ENCODE measurements at places on chromosomes 11 and 22.
A peak's percentile ranks its signal among the peaks of the same experiment; 100 is the strongest.

DNA sequence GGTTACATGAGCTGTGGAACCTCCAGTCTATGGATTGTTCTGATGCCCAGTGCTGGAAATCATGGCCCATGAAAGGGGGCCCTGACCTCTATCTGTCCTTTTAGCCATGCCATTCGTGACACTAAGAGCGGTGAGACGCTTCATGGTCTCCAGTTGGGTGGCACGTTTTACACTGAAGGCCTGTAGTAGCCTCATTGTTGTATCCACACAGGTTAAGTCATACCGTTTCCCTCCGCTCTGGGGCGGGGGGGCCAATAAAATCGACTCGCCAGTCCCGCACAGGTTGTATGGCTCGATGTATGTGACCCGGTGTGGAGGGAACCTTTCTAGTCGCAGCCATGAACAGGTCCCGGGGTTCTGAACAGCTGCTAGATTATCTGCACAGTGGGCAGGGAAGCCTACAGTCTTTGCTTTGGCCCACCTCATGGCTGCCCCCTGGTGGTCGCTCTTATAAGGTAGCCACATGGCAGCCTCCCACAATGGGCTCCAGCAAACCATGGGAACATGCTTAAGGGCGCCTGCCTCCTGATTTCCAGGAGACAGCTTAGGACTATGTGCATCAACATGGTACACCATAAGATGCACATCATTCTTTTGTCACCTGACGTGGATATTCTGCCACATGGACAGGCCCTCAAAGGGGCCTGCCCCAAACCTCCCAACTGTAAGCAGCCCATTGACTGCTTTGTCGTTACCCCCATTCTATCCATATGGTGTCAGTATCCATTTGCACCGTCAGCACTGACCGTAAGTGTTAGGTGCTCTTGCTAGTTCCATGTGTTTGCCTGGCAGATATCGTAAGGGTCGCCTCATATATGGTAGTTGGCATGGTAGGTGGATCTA lies 19.7 kb upstream of the APOL3 start:
- peak; percentile 91 for DNase-seq

DNA sequence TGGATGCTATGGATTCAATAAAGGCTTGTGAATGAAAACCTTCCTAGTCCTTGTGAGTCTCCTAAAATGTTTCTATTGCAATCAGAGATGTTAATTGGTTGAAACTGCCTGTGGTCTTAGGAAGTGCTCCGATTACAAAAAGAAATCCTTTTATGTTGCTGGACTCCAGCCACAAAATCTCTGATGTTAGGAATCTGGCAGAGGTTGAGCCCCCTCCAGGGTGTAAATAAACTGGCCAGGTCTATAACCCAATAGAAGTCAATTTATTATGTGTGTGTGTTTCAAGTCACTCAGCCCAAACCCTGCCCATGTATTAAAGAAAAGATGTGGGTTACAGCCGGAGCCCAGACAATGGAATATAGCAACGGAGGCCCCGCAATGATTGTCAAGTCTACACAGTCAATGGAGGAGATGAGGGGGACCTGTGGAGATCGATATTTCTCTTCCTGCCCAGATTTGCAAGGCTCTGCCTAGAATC lies 218.1 kb upstream of the SORL1-AS1 start:
- DNase-seq, result no peak

DNA sequence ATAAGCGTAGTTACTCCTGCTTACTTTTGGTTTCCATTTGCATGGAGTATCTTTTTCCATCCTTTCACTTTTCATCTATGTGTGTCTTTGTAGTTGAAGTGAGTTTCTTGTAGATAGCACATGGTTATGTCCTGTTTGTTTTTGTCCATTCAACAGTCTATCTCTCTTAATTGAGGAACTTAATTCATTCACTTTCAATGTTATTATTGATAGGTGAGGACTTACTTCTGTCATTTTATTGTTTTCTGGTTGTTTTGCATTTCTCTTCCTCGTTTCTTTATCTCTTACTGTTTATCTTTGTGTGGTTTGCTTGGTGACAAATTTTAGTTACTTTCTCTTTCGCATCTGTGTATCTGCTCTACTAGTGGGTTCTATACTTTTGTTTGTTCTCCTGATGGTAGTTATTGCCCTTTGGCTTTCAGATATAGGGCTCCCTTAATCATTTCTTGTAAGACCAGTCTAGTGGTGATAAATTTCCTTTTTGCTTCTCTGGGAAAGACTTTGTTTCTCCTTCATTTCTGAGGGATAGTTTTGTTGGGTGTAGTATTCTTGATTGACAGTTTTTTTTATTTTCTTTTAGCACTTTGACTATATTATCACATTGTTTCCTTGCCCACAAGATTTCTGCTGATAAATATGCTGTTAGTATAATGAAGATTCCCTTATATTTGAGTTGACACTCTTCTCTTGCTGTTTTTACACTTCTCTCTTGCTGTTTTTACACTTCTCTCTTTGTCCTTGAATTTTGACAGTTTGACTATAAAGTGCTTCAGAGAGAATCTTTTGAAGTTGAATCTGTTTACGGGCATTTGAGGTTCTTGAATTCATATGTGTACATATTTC lies 9.0 kb upstream of the RAG1 start:
- no peak for DNase-seq

- DNase-seq, result no peak
Observed at GRCh38 chr22:36606114-36606513, 77.1 kb upstream of the EIF3D start.

DNA sequence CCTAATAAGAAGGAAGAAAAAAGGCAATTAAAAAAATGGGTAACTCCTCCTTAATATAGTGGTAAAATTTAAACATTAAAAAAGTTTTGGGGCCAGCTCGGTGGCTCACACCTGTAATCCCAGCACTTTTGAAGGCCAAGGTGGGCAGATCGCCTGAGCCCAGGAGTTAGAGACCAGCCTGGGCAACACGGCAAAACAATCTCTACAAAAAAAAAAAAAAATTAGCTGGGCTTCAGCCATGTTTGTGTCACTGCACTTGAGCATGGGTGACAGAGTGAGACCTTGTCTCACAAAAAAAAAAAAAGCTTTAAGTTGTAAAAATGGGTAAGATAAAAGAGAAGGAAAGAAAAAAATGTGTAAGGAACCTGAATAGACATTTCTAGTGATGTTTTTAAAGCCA lies 11.3 kb upstream of the FBXO3 start:
- no peak for DNase-seq

DNA sequence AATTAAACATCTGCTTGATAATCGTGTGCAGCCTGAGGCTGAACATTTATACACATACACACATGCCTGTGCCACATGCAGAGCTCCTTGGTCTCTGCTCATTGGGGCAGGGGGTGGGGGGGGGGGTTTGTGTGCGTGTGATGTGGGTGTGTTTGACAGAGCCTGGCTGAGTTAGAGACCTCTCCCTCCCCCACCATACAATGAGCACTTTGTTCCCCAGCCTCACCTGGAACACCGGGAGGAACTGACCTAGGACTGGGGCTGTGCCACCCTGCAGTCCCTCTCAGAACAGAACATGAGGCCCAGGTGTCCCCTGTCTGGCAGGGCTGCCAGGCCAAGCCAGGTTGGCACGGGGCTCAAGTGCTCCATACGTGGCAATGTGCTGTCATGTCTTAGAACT lies 96.6 kb downstream of the TP53I11 start:
- no peak for DNase-seq

GRCh38 chr11:34655335-34656008 lies 34.6 kb downstream of the EHF start:
- DNase-seq, result no peak

DNA sequence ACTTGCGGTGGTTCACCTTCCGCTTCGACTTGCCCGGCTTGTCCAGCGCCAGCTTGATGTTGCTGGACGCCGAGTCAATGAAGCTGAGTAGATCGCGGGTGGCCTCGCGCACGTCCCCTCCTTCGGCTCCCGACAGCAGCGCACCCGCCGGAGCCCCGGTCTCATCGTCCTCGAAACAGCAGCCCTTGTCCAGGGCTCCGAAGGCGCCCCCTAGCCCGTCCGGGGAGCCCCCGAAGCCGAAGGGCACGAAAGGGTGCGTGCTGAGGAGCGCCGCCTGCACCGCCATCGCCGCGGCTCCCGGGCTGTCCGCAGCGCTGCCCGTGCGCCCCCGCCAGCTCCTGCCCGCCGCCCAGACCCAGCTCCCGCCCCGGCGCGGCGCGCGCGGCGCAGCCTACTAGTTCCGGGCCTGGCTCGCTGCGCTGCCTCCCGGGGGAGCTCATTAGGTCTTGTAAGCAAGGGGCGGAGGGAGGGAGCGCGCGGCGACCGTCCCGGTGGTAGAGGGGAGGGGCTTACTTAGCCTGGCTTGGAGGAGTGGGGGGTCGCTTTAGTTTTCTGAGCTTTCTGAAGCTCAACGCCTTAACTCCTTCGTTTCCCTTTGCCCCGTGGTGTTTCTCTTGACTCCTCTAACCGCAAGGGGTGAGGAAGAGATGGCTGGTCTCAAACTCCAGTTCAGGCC lies at the start of gene FAM181B:
Gene FAM181B, minus strand, starts transcription at position 421 of the 676 bp plus-strand sequence. Its CDS starts 135 bp downstream, at position 286.
- DNase-seq, result peak; percentile 30

- no peak for DNase-seq
Observed at GRCh38 chr11:74678591-74679512, 52.4 kb downstream of the CHRDL2 start.

DNA sequence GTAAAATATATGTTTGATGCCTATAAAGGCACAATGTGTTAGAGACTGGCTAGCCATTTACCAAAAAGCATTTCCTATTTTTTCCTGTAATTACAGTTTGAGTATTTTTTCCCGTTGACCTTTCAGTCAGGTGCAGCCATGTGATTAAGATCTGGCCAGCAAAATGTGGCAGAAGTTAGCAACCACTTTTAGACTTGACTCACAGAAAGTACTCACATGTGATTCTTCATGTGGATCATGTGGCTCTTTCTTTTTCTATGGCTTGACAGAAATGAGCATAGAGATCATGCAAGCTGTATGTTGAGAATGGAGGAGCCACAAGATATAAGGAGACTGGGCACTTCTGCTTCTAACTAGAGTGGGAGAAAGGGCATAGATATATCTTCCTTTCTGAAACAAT lies 27.3 kb upstream of the RAB38 start:
- no peak for DNase-seq

DNA sequence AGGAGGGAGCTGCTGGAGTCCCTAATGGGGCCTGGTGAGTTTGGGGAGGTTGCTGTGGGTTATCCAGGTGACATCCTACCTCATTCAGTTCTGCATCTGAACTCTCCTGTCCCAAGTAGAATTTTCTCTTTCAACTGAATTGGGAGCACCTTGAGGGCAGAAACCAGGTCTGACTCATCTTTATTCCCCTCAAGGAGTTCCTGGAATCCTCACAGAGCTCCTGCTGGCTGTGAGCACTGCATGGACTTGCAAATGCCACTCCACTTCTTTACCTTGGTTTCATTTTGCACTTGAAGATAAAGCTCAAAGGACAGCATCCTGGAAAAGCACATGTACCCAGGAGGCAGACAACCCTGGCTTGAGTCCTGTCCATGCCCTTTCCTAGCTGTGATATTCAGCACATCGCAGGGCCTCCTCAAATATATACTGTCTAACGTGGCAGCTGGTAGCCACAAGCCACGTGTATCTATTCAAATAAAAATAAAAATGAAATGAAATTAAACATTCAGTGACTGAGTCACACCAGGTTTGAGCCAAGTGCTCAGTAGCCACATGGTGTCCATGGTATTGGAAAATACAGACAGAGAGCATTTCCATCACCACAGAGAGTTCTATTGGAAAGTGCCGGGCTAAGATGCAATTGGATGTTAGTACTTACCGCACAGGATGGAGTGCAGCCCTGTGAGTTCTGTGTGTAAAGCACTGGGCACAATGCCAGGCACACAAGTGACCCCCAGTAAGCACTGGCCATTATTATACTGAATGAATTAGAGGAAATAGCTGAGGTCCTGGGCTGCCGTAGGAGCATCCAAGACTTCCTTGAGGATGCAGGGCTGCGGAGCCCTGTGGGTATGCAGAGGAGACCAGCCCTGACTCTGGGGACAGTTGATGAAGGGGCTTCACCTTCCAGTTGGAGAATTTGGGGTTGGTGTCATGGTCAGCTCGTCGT lies 149.0 kb downstream of the PKNOX2 start:
- no peak for DNase-seq

DNA sequence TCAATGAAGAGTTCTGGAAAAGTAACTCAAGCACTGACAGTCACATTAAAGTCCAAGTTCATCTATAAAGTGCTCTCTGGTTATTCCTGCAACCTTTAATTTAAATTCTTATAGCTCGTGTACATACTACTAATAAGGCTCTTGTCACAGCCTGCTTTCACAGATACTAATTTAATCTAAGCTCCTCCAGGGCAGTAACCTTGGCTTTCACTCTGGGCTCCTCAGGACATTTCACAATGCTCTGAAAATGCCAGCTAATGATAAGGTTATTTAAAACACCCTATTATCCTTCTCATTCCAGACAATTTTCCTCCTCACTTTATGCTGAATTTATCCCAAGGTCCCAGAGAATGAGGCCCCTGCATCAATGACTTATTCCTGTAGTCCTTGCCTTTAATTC lies 242.7 kb upstream of the CCDC90B start:
- DNase-seq, result no peak

- DNase-seq, result no peak
Observed at GRCh38 chr11:73384531-73384871, 8.3 kb downstream of the RELT start.

Data from activated CD8-positive, alpha-beta memory T cell treated with anti-CD3 and anti-CD28 coated beads, Interleukin-2, amount 50 U/mL, for 4 hours (primary cell).